GM20000 (cell line): ENCODE measurements at places on chromosomes 4 and X.

DNA sequence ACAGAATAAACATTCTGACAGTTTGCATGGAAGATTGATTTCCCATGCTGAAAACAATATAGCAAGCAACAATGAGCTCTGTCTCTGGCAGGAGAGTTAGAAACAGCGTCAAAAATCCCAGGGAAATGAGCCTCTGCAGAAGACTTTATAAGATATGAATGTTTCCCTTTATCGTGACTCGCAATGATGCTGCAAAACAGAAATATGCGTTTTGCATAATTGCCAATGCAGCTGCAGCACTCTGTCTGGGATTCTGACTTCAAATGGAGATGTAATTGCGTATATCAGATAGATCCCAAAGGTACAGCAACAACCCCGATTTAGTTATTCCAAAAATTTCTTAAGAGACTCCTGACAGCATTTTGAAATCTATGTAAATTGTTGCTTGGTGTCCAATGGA lies 702.4 kb upstream of the EPHA5 start:
- no peak for DNase-seq

DNA sequence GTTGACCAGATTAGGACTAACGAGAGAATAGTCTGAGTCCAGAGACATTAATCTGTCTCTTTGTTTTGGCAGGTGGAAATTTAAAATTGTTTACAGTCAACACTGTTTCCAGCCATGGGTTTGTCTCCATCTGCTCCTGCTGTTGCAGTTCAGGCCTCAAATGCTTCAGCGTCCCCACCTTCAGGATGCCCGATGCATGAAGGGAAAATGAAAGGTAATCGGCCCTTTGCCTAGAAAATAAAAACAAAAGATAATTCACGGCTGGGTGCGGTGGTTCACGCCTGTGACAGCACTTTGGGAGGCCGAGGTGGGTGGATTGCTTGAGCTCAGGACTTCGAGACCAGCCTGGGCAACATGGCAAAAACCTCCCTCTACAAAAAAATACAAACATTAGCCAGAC lies 815 bp downstream of the HCCS start:
- DNase-seq = no peak

DNA sequence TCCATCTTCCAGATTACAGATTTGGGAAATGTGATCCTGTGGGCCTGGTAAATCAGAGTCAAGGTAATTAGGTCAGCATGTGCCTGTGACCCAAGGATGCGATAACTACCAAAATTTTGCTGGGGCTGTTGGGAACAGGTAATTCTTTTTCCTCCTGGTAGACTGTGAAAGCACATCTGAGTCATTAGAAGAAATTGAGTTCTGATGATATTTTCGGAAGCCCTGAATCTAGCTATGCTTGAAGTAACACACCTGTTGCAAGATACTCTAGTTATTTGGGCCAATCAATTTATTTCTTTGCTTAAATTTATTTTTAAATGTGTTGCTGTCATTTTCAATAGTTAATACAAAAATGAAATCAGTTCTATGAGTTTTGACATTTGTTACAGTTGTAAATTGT lies 903.6 kb downstream of the RPA4 start:
- DNase-seq = no peak

DNA sequence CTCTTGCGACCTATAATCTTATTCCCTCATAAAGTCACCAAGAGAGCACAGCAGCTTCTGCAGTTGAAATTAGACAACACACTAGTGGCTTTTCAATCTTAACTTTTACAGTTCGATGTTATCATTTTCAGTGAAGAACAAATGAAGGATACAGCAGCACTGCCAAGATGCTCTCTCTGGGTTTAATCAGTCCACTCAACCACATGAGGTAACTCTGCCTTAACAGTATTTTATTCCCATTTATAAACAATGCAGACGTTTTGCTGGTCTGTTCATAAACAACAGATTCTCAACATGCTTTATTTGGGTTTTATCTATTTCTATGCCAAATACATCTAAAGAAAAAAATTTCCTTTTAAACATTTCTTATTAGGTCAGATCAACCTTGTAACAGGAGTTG lies 646.0 kb upstream of the FAM241A start:
- no peak for DNase-seq

DNA sequence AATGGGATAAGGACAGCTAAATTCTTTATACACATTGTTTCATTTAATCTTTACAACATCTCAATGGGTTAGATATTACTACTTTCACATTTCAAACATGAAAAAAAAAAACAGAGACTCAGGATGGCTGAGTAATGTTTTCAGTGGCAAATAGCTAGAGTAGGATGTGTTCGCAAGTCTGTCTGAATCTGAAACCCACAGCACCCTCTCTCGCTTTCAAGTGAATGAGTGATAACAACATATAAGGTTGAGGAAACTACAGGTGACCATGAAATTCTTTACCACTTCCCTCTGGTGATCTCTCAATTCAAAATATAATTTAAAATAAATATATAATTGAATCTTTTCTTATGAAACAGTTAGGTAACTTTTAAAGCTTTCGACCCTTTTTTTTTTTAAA lies 162.6 kb downstream of the PRR32 start:
- DNase-seq = no peak

- DNase-seq = peak; percentile 8
Measured at GRCh38 chrX:103831342-103831802, 685 bp downstream of the RAB9B start.

DNA sequence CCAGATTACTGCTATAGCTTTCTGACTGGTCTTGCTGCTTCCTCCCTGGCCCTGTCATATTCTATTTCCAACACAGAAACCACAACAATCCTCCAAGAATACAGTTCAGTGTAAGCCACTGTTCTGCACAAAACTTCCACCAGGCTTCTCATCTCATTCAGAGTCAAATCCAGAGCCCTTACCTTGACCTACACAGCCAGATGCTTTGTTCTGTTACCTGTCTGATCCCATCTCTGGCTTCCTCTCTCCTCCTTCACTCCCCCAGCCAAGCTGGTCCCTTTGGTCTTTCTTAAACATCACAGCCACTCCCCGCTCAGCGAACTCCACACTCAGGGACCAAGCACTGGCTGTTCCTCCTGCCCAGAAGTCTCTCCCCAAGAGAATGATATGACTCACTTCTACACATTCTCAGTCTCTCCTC lies 84.8 kb upstream of the BMP2K start:
- no peak for DNase-seq

DNA sequence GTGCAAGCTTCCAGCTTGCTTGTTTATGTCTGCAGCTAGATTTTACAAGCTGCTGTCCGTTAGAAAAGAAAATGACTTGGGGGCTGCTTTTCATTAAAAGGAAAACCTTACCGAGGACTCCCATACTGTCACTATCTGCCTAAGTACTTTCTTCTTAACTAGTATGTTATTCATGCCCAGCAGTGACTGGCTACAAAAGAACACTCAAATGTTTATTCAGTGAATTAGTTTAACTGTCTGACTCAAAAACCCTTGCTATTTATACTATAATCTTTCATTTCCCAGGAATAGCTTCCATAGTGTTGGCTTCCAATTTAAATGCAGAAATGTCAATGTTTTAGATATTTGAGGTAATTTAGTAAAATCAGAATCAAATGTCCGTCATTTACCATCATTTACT lies 164.9 kb downstream of the DTHD1 start:
- no peak for DNase-seq

DNA sequence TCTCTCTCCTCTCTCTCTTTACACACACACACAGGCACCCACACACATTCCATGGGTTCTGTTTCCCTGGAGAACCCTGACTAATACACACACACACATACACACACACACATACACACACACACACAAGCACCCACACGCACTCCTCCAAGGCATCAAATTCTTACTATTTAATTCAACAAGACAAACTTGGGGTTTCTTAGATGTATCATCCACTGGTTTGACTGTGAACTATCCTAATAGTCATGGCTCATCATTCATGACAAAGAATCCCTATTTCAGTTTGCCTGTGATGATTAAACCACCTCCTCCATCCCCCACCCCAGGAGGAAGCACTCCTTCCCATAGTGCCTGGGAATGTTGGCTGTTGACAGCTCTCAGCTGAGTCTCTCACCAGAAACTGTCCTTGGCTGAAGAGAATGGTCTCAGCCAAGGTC lies 98.2 kb downstream of the USP46 start:
- DNase-seq = no peak

DNA sequence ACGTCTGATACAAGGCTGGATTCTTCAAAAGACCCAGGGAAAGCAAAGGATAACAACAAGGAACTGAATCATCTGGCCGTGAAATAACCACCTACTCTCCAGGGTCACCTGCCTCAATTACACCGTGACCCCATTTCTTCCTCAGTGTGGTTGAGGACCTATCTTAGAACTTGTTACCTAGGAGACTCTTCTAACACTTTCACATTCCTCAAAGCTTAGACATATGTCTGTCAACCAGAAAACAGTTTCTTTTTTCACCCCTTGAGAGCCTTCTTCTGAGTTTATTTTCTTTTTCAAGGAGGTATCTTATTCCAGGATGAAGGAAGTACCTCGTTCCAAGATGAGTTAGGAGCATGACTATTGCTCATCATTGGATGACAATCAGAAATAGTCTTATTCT lies 337.8 kb downstream of the ARHGAP24 start:
- no peak for DNase-seq

- DNase-seq = no peak
Measured at GRCh38 chrX:103518571-103518970, 718 bp downstream of the RAB40A start.

DNA sequence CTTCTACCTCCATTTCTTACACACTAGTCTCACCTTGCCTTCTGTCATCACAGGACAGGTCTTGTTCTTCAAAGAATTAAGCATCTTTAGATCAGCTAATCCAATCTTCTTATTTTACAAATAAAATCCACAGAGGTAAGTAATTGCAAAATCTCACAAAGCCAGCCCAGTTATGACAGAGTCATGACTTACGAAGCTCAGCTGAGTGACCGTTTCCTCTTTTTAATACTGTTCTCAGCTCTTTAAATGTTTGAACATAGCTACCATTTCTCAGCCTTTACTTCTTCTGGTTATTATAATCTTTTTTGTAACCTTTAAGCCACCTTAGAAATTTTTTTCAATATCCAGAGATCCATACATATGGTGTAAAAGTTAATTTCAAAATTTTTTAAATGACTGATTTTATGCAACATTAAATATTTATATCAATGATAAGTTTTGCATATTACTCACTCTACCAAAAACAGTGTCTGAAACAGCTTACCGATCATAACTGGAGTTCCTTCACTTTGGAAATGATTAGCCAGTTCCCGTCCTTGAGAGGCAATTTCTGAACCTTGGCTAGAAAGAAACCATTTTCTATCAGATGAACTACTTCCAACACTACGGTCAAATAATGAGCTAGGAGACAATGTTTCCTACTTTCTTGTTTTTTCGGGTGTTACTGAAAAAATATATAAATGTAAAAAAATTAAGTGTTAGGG lies 8.8 kb downstream of the ANKRD37 start:
- DNase-seq = no peak

GRCh38 chrX:114338870-114339269 lies 245.0 kb upstream of the HTR2C start:
- no peak for DNase-seq

DNA sequence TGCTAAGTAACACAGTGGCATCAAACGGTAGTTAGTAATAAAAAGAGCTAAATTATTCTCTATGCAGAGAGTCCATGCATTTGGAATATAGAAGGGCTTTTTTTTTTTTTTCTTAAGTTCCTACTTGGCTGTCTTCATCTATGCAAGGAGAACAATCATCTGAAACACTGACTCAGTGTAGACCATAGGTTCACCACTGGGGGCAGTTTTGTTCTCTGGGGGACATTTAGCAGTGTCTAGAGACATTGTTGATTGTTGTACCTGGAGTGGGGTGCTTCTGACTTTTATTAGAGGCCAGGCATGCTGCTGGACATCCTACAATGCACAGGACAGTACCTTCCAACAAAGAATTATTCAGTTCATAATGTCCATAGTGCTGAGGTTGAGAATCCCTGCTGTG lies 41.2 kb downstream of the TMA16 start:
- DNase-seq = no peak

DNA sequence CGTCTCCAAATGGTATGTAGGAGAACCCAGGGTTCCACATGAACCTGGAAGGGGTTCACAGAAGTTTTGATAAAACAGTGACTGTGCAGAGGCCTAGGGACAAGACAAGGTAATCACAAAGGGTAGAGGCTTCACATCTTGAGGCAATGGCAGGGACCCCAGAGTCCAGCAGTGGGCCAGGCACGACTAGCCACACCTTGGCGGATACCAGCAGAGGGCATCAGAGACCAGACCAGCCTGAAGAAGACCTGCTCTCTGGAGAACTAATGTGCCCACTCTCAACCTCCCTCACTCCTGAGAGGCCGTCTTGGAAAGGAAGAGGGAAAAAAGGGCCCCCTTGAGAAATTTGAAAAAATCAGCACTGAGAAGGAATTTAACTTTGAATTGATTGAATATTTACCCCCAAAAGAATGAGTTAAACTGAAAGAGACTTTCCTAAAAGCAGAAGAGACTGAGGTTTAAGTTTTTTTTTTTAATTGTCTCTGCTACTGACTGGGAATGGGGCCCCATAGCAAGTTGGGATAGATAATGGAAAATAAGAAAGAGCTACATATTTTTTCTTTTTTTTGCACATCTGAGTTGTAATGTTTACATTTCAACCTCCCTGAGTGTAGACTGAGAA lies 243.8 kb upstream of the JADE1 start:
- peak; percentile 37 for DNase-seq

DNA sequence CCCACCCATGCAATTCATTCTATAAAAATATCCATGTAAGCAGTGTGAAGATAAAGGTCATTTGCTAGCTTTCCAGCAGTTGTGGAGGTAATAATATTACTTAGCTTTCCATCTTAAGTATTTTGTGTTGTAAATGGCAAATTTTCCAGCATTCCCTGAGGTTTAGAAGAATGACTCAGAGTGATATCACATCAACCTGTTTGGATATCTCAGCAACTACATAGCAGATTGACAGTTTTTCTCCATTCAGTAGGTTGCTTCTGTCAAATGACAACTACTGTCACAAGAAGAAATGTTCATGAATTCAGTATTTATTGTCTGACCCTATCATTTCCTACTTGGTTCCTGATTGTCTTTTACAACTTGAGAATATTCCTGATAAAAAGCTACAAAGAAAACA lies 434.9 kb upstream of the GALNTL6 start:
- DNase-seq = no peak

- no peak for DNase-seq
Measured at GRCh38 chr4:139720806-139721205, 55.2 kb downstream of the MGST2 start.

DNA sequence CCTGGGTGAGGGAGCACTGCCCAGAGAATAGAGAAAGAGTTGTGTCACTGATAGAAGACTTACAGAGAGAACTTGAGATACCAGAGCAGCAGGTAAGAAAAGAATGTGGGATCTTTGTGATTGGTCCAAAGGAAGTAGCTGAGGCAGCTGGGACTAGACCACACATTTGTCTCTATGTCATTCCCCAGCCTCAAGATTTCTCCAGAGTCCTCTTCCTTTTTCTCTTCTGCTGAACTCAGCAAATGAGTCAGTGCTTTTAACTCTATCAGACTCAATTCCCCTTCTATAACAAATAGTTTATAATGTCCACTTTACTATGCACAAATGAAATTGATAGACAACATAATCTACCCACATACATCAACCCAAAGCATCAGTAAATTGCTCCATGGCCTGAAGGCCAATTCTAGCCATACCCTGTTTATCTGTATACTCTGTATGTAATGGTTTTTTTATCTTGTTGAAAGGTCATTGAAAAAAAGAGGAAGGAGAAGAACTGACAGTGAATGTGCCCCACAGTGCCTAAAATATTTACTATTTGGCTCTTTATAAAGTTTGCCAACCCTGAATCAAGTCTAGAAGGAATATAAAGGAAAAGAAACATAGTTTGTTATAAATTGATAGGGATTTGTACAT lies 38.2 kb downstream of the ETDC start:
- DNase-seq = no peak
